Temporal lobe (tissue), 4 donors: ENCODE measurements at places on chromosomes 6 and 20. TPM values are rescaled to one million over a fixed set of nuclear protein-coding genes. Genes with fewer than 3 reads are reported as not detected.

PKIG gene
- 23.8 TPM for total RNA-seq

OPRL1 gene
- total RNA-seq: 8.4 TPM

MMP24 gene
- 75.0 TPM for total RNA-seq

OR2B6 gene
- total RNA-seq: not detected

PTGIS gene
- 4.9 TPM for total RNA-seq
